ENCODE measurements at places on chromosomes 5 and 9. TPM values are rescaled to one million over a fixed set of nuclear protein-coding genes. Genes with fewer than 3 reads are reported as not detected.

GRCh38 chr5:62486672-62487071 lies 74.1 kb downstream of the IPO11 start:
- no peak for DNase-seq

- no peak for DNase-seq
Measured at GRCh38 chr5:175655411-175655810, 2.5 kb upstream of the HRH2 start.

DNA sequence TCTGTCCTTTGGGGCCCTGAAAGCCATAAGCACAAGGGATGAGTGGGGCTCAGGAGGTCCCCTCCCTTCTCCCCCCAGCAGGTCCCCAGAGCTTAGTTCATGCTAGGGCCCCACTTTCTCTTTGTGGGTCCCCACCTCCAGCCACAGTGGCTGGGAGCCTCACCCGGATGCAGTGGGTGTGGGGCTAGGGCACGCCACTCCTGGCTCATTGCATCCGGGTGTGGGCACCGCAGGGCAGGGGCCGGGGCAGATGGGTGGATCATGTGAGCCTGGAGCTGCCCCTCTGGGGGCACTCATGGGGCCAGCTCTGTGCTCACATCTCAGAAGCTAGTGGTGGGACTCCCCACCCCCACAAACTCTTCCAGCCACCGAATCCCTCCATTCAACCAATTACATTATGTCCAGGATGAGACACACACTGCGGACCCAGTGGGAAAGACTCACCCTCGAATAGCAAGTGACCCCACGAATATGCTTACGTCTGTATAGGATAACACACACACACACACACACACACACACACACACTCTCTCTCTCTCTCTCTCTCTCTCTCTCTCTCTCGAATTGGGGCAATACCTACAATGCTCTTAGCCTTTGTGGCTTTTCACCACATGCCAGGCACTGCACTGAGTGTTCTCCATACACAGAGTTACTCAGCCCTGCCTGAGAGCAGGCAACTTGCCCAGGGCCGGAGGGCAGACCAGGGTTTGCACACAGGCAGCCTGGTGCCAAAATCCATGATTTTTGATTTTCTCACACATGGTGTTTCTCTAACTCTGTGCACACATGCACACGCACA lies 16.8 kb upstream of the PHYKPL start:
- DNase-seq: no peak

GRCh38 chr5:62343428-62343827 lies 37.4 kb downstream of the KIF2A start:
- DNase-seq: no peak

DNA sequence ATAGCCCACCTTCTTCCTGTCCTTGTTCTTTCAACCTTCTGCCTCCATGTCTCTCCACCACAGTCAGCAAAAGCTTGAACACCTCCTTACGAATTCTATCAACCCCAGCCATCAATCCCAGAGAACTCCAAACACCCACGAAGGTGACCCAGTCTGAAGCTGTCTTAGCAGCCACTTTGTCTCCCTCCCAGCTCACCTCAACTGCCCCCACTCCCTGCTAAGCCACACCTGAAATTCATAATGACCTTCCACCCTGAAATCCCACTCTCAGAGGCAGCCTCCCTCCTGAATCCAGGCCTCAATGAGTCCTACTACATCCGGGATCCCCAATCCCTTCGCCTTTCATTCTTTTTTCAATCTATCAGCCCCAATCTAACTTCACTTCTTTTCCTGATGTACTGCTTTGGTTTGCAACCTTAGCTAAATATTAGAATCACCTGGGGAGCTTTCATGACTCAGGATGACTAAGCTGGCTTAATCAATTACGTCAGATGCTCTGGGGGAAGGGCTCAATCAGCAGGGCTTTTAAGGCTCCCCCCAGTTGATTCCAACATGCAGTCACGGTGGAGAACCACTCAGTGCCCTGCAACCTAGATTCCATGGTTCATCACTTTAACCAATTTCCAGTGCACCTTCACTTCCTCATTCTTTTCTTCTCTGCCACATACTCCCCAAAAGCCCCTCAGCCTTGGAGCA lies 32.2 kb downstream of the BHMT start:
- DNase-seq: no peak

- DNase-seq: no peak
Measured at GRCh38 chr5:124001036-124001615, 489.1 kb downstream of the CSNK1G3 start.

DNA sequence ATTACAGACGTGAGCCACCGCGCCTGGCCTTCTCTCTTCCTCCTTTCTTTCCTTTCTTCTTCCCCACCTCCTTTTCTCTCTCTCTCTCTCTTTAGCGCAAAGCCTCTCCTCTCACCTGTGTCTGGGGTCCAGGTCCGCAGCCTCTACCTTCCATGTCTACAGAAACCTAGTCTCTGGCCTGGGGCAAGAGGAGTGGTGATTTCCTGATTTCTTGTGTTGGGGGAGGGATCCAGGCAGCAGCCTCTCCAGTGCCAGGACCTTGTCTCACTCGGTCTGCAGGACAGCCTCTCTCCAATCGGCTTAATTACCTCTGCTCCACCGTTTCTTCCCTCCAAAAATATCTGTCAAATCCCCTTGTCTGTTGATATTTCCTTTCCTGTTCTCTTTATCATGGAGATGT lies 16.1 kb upstream of the FAM120A start:
- no peak for DNase-seq

DNA sequence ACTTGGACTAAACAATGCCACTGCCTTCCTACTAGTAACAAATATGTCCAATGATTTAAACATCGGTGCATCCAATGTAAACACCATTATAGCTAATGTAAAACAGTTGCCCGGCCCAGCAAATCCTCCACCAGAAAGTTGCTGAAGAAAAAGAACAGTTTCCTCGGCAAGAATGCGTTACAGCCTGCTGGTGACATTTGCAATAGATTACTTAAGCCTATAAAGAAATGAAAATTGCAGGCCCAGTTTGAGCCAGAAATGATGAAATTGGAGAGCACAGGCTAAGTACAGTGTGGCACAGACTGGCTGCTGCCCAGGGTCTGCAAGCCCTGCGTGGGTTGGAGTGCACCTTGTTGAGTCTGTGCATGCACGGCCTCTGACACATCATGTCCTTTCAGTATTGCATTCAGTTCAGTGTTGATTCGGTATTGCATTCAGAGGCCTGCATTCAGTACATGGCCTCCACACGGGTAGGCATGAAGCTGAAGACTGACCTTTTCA lies 406.0 kb upstream of the KLF4 start:
- DNase-seq: no peak

- DNase-seq: no peak
Measured at GRCh38 chr5:6419340-6419852, 29.3 kb upstream of the UBE2QL1 start.

DNA sequence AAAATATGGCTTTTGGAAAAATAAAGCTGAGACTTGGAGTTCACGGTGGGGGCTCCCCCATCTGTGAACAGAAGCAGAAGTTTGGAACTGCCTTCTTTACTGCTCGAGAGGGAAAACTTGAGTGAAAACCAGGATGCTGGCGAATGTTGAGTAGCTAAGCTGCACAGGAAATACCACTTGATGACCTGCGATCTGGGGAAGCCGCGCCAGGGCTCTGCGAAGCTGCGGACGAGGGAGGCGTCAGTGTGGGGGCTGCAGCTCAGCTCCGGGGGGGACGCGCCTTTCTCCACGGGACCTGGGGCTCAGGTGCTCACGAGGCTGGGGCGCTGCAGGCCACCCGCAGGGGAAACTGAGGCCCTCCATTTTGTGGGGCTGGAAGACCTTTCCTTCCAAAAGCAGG lies 62.3 kb downstream of the TENT4A start:
- DNase-seq: no peak

Gene ANKRA2
- 35.5 TPM for total RNA-seq

DNA sequence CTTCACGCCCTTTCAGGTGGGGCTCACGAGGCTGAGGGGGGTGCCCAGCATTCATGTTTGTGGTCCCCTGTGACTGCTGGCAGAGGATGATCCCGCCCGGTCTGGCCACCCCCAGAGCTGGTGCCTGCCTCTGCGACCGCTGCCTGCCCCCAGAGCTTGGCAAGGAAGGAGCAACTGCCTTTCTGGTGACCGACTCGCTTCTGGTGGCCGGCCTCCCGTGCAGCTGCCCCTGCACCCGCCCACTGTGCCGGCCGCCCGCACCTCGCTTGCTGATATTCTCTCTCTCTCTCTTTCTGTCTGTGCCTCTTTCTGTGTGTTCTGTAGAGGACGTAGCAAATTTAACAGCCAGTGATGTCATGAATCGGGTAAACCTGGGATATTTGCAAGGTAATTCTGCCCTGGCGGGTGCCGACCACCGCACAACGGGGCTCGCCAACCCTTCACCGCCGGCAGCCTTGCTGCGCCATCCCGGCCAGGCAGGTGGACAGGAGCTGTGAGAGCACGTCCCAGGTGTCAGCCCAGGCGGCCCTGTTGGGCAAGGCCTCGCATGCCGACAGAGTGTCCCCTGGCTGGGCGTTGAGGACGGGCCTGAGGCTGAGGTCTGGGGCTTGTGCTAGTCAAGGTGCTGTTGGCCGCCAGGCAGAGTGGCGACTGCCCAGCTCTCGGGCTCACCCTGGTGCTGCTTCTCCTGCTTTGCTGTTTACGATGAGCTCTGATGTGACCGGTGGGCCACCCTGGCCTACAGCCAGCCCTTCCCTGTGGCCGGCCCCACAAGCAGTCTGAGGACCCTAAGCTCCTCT lies 86.0 kb downstream of the KCNT1 start:
- no peak for DNase-seq

- DNase-seq: no peak
Measured at GRCh38 chr5:56569566-56569965, 245.8 kb upstream of the MAP3K1 start.

- DNase-seq: no peak
Measured at GRCh38 chr5:31748458-31749172, 109.7 kb downstream of the PDZD2 start.

DNA sequence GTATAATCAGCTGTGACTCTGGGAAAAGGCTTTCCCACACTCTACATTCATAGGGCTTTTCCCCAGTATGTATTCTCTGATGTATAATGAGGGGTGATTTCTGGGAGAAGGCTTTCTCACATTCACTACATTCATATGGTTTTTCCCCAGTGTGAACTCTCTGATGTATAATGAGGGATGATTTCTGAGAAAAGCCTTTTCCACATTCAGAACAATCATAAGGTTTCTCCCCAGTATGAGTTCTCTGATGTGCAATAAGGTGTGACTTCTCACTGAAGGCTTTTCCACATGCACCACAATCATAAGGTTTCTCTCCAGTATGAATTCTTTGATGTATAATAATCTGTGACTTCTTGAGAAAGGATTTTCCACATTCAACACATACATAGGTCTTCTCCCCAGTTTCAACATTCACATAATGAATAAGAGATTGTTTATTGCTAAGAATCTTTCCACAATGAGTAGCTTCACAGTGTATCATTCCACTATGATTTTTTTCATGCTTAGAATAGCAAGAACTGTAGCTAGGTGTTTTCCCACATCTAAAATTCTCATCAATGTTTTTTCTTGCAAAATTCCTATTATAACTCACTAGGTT lies 26.7 kb upstream of the ZNF300 start:
- DNase-seq: no peak

Data from mesothelial cell of epicardium (in vitro differentiated cells).